Activated naive CD4-positive, alpha-beta T cell treated with anti-CD3 and anti-CD28 coated beads, Interleukin-2, amount 50 U/mL, for 16 hours (primary cell): ENCODE measurements at places on chromosomes 4 and X.

DNA sequence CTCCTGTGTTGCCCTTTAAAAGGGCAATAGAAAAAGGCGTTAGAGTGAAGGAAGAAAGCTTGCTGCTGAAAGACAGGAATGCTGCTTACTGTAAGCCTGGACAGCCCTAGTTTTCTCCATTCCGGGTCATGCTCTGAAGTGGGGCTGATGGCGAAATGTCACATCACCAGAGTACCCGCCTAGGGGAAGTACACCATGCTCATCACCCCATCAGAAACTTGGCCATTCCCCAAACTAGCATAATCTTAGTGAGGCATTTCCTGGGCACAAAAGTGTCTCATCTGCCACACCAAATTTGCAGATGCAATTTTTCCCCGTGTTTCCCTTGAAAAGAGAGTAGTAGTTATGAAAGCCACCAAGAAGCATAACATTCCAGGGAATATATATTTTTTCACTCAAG is 47.8 kb upstream of the CAMK2D start:
- no peak for DNase-seq

- DNase-seq = no peak
These were observed 94.5 kb upstream of the DHRSX start for GRCh38 chrX:2595258-2595657.

GRCh38 chr4:165345666-165346417 is 18.4 kb downstream of the MSMO1 start:
- no peak for DNase-seq

DNA sequence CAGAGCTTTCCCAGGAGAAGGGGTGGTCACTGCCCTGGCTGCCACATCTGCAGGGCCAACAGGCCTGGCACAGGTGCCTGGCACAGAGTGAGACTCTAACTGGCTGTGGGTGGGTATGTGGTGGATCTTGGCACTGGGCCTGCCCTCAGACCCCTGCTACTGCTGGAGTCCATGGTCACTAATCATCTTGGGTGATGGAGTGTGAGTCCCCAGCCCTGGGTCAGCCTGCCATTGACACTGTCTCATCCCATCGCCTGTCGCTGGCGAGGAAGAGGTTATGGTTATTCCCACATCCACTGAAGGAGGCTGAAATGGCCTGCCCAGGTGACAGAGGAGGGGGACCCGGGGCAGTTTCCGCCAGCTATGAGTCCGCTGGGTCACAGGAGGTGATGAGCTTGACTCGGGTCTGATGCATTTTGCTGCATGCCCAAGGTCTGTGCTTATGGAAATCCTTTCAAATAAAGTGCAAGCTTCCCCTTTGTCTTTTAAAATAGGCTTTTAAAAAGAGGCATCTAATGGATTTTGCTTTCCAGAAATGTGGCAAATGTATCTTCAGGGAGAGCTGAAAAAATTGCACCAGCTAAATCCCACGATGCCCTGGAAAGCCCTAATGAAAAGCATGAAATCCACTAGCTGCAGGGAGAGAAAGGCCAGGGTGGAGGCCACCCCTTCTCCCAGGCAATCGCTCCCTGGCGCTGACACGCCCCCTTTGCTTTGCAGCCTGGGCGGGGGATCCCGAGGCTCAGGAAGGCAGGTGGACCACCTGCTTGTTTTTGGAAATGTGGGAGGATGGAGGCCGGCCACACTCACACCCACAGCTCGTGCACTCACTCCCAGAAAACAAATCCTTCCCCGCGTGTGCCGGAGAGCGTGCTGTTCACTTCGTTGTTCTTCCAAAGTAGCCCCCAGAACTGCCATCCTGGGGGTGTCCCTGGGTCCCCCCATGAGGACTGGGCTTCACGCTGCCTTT is 54.9 kb downstream of the ABLIM2 start:
- DNase-seq = no peak

DNA sequence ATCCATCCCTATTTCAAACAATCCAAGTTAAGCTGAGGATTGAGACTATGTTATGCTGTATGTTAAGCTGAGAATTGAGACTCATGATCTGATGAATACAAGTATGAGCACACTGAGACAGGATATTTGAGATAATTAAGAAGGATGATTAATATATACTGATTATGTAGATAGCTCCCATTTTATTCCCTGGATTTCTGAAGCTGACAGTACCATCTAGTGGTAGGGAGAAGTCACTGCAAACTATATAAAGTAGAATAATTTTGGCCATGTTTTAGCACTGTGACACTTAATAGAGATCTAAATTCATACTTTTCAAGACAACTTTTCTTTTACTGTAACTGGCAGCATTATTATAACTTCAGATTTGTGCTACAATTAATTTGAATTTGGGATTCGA is 63.8 kb upstream of the HPRT1 start:
- no peak for DNase-seq

GRCh38 chr4:86963697-86964096 is 28.9 kb downstream of the AFF1 start:
- DNase-seq = no peak

DNA sequence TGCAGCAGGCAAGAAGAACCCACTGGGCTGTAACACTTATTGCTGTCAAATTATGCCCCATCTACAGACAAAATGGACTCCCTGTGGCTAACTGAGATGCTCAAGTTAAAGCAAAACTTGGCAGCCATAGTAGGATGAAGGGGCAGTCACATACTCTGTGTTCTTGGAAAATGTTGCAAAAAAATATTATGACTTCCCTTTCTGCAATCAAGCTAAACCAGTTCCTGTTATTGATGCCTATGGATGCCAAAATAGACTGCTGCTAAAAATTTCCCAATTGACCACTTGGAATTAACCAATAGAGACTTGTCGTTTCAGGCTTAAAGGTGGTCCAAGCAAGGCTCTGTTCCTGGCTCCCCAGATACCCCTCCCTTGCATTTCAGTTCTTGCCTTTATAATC is 49.5 kb downstream of the IQCM start:
- DNase-seq = no peak

DNA sequence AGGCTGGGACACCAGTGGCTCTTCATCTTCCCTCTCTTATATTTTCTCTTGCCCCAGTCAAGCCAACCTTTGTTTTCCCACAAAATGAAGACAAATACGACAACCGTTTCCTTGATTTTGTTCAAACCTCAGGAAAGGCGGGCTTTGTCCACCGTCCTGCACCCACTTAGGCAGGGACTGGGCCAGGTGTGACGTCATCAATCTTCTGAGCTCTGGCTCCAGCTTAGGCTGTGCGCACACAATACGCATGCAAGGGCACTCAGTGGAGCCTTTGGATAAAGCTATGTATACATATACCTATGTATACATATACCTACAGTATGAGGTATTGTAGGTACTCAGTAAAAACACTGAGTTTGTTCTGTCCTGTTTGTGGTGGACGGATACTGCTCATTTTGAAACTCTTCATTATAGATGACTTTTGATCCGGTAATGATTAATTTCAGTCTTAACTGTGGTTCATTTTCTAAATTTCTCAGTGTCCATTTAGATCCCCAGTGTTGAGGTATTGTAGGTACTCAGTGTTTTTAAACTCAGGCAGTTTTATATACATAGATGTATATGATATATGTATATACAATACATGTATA is 194.9 kb downstream of the MGST2 start:
- DNase-seq = no peak

- no peak for DNase-seq
These were observed 12.7 kb downstream of the PRSS12 start for GRCh38 chr4:118340109-118340508.

DNA sequence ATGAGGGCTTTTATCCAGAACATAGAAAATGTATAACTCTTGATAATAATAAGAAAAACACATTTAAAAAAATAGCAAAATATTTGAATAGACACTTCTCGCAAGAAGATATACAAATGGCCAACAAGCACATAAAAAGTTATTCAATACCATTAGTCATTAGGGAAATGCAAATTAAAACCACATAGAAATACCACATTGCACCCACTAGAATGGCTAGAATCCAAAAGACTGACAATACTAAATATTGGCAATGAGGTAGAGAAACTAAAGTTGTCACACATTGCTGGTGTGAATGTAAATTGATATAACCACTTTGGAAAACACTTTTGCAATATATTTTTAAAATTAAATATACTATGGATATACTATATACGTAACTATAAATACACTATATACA is 754.3 kb upstream of the MAGEB2 start:
- DNase-seq = no peak

GRCh38 chr4:73776321-73776729 is 36.0 kb downstream of the CXCL8 start:
- DNase-seq = no peak

DNA sequence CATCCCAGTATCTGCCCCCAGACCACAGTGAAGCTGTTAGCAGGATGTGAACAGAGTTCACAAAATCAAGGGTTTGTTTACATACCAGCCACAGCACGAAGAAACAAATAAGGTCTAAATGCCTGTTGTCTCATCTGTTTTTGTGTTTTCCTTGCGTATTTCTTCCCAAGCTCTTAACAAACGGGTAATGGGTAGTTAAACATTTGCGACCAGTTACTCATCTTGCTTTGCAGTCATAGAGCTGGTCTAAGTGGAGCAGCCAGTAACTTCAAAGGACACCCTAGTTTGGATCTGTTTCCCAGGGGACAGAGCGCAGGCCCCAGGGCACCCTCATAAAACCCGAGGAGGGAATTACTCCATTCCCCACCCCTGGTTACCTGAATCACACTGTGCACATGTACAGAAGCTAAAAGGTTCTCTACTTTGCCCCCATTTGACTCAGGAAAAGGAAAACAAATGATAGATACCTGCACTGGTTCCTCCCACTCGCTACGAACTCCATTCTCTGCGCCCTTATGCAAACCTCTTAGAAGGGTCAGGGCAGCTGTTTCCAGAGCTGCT is 68.8 kb downstream of the MAML3 start:
- no peak for DNase-seq

- no peak for DNase-seq
These were observed 61.8 kb downstream of the C4orf50 start for GRCh38 chr4:5956285-5957021.

GRCh38 chr4:46994007-46994405 is 625 bp upstream of the GABRA4 start:
- no peak for DNase-seq

- DNase-seq = no peak
These were observed 158.8 kb downstream of the AFAP1 start for GRCh38 chr4:7780751-7781348.

DNA sequence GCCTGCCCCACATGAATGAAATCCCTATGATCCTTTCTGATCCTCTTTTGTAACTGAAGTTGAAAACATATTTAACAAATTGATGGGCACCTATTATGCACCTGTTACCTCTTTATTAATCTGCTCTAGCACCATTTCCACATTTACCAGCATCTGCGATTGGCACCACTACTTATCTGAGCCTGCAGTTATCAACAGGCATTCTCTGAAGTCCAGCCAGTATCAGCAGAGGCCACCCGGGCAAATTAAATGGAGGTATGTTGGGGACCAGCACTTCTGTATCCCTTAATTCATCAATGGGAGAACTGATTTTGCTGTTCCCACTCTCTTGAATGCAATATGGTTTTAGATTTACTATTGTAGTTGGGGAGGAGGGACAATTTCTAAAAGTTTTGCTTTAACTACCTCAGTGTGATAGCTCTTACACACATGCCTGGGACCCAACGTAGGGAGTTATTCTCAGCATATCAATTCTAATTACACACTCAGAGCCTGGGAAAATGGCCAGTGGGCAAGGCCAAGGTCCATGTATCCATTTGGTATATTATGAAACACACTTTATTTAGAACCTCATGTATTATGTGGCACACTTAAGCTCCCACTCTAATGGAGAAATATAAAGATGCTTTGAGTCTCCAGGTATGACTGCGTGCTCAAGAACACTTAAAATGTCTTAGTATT is 1927.1 kb upstream of the PCDH7 start:
- no peak for DNase-seq

DNA sequence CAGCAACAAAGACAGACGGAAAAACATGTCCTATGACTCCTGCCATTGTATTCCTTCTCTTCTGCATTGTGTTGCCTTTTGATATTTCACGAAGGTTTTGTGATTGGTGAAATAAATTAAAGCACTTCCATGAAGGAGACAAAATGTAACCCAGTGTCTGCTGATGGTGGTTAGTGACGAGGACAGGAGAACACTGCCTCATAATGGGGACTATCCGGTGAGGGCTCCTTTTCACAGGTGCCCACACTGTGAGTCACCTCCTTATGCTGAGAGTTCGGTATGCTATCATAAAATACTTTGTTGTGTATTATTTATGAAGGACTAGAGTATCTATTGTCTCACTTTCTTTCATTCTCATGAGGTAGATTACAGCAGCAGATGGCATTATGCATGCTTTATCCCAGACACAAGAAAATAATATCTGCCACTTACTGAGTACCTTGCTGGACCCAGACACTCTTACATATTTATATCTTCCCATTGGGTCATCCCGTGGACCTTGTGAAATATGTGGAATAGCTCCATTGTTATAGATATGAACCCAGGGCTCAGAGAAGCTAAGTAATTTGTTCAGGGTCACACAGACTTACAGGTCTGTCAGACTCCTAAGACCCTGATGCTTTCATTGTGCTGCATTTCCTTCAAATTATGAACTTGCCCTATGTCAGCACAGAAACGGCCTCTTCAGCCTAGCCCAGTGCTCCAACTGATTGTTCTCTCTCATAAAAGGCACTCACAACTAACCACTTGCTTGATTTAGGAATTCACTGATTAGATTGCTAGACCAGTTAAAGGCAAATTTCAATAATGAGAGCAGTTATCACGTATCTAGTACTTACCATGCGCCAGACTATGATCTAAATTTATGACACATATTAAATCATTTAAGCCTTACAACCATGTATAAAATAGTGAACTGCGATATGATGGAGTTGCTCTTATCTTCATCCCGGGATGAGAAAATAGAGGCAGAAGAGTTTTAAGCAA is 31.2 kb downstream of the PLS3 start:
- no peak for DNase-seq

DNA sequence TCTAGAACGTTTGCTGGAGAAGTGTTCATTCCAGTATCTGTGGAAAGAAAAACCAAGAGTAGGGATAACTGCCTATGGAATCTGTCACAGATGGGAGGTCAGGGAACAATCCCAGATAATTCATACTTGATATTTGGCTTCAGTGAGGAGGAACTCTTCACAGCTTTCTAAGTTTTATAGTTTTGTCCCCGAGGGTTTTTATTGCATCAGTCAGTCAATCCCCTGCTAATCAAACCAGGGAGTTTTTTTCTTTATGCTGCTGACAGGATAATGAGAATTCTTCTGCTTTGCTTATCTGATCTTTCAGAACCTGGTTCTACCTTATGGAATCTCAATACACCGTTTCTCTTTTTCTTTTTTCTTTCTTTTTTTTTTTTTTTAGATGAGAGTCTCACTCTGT is 633 bp upstream of the TRIML2 start:
- no peak for DNase-seq

GRCh38 chrX:67917421-67918010 is 373.7 kb downstream of the AR start:
- no peak for DNase-seq

GRCh38 chrX:129659861-129660260 is 5.1 kb upstream of the APLN start:
- DNase-seq = no peak

DNA sequence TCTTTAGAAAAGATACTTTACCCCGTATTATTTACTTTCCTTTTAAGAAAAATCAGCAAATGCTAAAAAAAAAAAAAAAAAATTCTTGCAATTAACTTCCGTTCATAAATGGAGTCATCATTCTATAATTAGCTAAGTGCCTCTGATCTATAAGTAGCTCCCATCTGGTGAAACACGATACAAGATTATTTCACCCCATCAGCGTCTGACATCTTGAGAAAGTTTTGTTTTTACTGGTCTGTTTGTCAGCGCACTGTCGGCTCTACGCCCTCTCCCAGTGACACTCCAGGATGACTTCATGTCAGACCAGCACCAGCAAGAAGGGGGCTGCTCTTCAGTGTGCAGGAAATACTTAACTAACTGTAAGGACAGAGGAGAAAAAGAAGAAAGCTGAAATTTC is 108.3 kb downstream of the AFAP1 start:
- no peak for DNase-seq

GRCh38 chr4:63211776-63212479 is 1197.3 kb downstream of the TECRL start:
- no peak for DNase-seq
